ENCODE measurements at places on chromosomes 12 and 14. TPM values are rescaled to one million over a fixed set of nuclear protein-coding genes. Genes with fewer than 3 reads are reported as not detected.
A peak's percentile ranks its signal among the peaks of the same experiment; 100 is the strongest.

- peaks cover 10% of the 10 kb centered on the region for H3K4me1 ChIP-seq
- 0 out of 2 replicates have a peak overlapping the region, but pooled peaks have one; percentile 19 for H3K27ac ChIP-seq
- H3K4me3 ChIP-seq, result no peak overlapping the region
- H3K27me3 ChIP-seq, result no peaks in the 10 kb centered on the region
- H3K36me3 ChIP-seq, result peaks cover 68% of the 10 kb centered on the region
Measured at GRCh38 chr12:50132505-50133135, 20.6 kb downstream of the COX14 start.

GRCh38 chr14:102218688-102219087 lies 79.0 kb downstream of the WDR20 start:
- no peak for DNase-seq
- peaks cover 5% of the 10 kb centered on the region for H3K4me1 ChIP-seq
- no peaks in the 10 kb centered on the region for H3K36me3 ChIP-seq
- H3K27me3 ChIP-seq, result no peaks in the 10 kb centered on the region

GRCh38 chr12:13350946-13351345 lies 154.4 kb downstream of the EMP1 start:
- H3K27me3 ChIP-seq, result no peaks in the 10 kb centered on the region
- no peak overlapping the region for H3K27ac ChIP-seq
- no peak for DNase-seq
- no peaks in the 10 kb centered on the region for H3K4me1 ChIP-seq
- H3K36me3 ChIP-seq, result no peaks in the 10 kb centered on the region
- H3K4me3 ChIP-seq, result no peak overlapping the region

DNA sequence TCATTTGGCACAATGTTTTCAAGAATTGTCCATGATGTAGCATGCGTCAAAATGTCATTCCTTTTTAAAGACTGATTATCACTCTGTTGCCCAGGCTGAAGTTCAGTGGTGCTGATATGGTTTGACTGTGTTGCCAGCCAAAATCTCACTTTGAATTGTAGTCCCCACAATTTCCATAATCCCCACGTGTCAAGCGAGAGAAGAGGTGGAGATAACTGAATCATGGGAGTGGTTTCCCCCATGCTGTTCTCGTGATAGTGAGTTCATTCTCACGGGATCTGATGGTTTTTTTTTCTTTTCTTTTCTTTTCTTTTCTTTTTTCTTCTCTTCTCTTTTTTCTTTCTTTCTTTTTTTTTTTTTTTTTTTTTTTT lies 21.8 kb upstream of the LRRK2 start:
- no peaks in the 10 kb centered on the region for H3K36me3 ChIP-seq
- H3K4me3 ChIP-seq, result no peak overlapping the region
- H3K27me3 ChIP-seq, result no peaks in the 10 kb centered on the region
- no peak for DNase-seq

DNA sequence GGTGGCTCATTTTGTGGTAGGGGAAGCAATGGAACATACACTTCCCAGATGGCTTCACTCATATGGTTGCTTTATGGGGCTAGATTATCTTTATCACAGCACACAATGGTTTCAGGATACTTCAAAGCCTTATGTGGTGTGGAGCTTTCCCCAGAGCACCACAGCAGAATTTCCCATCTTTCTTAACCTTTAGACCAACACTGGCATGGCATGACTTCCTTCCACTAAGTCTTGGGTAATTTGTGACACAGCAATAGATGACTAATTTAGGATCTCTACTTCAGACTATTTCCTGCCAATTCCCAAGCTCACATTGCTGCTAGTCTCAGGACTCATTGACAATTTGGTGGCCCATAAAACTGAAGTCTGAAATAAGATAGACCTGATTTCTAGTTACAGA lies 36.9 kb upstream of the DCN start:
- H3K4me3 ChIP-seq, result no peak overlapping the region
- 0 out of 2 replicates have a peak, but pooled peaks cover 4% of the 10 kb centered on the region for H3K4me1 ChIP-seq
- DNase-seq, result no peak
- H3K36me3 ChIP-seq, result no peaks in the 10 kb centered on the region

GRCh38 chr12:69694123-69694522 lies 5.0 kb downstream of the BEST3 start:
- no peaks in the 10 kb centered on the region for H3K27me3 ChIP-seq
- H3K4me1 ChIP-seq, result peaks cover 3% of the 10 kb centered on the region
- H3K36me3 ChIP-seq, result no peaks in the 10 kb centered on the region

- no peaks in the 10 kb centered on the region for H3K27me3 ChIP-seq
- H3K4me1 ChIP-seq, result no peaks in the 10 kb centered on the region
- no peak overlapping the region for H3K27ac ChIP-seq
- DNase-seq, result peak; percentile 81
- no peak overlapping the region for H3K4me3 ChIP-seq
Measured at GRCh38 chr12:49331380-49332222, 5.4 kb downstream of the C1QL4 start.

- H3K4me3 ChIP-seq, result no peak within 1 kb of the TSS
- H3K27me3 ChIP-seq, result peaks cover 90% of the 10 kb centered on the region
- no peaks in the 10 kb centered on the region for H3K36me3 ChIP-seq
- DNase-seq, result peak; percentile 19
Measured at GRCh38 chr12:5043589-5044419, at the start of gene KCNA5. KCNA5 (plus strand) TSS chr12:5043879; CDS start chr12:5044148, 269 bp downstream.

- no peak overlapping the region for H3K4me3 ChIP-seq
- no peak overlapping the region for H3K27ac ChIP-seq
- no peaks in the 10 kb centered on the region for H3K27me3 ChIP-seq
- no peaks in the 10 kb centered on the region for H3K36me3 ChIP-seq
- no peaks in the 10 kb centered on the region for H3K4me1 ChIP-seq
Measured at GRCh38 chr12:94173660-94174265, 25.4 kb downstream of the PLXNC1 start.

- H3K27me3 ChIP-seq, result no peaks in the 10 kb centered on the region
- no peaks in the 10 kb centered on the region for H3K36me3 ChIP-seq
- no peak for DNase-seq
- H3K4me3 ChIP-seq, result no peak overlapping the region
Measured at GRCh38 chr12:83848702-83849101, 1063.9 kb downstream of the SLC6A15 start.

DNA sequence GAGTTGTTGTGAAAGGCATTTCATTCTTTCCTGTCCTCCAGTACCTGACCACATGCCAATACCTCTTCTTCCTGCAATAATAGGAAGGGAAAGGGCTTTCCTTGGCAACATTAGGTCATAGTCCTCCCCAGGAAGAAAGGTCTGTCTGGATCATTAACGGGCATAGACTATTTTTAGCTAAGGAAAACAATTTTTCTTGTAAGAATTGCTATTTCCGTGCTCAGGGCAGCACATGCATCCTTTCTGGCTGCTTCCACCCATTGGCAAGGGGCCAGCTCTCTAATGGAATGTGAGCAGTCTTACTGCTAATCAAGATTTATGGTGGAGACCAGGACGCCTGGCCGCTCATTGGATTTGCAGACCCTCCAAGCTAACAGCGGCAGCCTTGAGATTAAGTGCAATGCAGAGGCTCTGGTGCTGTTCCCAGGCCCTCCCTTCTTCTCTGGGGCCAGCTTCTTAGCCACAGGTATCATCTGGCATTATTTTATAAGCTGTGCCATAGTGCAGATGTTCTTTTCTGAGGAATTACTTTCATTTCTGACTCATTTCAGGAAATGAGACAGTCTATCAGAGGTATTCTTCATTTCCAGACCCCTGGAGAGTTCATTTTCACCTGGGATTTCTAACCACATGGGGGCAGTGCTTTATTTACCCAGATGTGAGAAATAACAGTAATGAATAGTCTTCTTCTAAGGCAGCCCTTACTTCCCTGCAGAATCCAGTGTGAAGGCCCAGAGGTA lies 52.9 kb downstream of the ANO6 start:
- H3K27me3 ChIP-seq, result no peaks in the 10 kb centered on the region
- H3K4me3 ChIP-seq, result 0 out of 2 replicates have a peak overlapping the region, but pooled peaks have one; percentile 19
- peak; percentile 58 for DNase-seq

- no peaks in the 10 kb centered on the region for H3K36me3 ChIP-seq
- no peak overlapping the region for H3K4me3 ChIP-seq
- DNase-seq, result peak; percentile 29
- peaks cover 2% of the 10 kb centered on the region for H3K4me1 ChIP-seq
- H3K27ac ChIP-seq, result no peak overlapping the region
- no peaks in the 10 kb centered on the region for H3K27me3 ChIP-seq
Measured at GRCh38 chr14:32710731-32711680, 227.7 kb upstream of the NPAS3 start.

DNA sequence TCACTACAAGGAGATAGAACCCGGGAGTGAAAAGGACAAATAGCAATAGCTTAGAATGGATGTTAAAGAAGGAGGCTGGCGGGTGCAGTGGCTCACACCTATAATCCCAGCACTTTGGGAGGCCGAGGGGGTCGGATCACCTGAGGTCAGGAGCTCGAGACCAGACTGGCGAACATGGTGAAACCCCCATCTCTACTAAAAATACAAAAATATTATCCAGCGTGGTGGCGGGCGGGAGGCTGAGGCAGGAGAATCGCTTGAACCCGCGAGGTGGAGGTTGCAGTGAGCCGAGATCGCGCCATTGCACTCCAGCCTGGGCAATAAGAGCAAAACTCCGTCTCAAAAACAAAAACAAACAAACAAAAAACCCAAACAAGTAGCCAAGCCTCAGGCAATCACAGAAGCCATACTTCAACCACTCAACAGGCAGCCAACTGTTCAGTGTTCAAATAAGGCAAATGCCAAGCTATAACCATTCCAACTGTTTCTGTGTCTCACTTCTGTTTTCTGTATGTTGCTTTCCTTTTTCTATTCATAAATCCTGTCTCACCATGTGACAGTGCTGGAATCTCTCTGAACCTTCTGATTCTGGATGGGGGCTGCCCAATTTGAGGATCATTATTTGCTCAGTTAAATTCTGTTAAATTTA lies 3.9 kb upstream of the SPTLC2 start:
- H3K27ac ChIP-seq, result no peak overlapping the region
- no peak overlapping the region for H3K4me3 ChIP-seq
- no peaks in the 10 kb centered on the region for H3K4me1 ChIP-seq
- no peaks in the 10 kb centered on the region for H3K27me3 ChIP-seq
- DNase-seq, result no peak

DNA sequence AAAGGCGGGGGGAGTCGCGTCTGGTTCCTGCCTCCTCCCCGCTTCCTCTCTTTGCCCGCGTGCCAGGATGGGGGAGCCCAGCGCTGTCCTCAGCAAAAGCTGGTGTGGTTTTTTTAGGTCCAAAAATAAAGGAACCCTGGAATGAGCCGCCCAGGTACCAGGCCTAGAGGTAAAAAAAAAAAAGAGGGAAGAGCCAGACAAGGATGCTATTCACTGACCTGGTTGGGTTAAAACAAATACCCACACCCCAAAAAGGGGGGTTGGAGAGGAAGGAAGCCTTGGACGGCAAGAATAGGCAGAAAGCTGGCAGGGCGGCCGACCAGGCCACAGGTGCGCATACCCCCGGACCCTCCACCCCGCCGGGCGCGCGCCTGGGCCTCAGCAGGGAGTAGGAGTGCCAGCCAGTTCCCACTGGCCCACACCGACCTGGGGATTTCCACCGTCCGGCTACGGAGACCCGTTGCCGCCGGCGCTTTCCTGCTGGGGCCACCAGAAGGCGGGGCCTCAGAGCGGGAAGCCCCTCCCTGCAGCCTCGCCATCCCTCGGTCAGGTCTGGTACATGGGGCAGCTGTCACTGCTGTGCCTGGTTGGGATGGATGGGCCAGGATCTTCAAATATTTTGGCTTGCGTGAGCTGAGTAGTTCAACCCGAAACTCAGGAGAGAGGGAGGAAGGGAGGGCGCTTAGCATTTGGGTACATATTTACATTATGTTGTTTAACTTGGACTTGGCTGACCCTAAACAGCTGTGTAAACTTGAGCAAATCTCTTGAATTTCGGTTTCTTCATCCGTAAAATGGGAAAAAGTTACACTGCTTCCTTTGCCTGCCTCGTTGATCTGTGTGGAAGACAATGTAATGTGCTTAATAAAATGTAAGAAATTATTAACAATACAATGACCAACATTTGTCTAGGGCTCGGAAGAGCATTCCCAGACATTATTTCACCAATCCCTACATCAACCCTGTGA lies 5.4 kb upstream of the IRF2BPL start:
- peak overlapping the region; percentile 97 for H3K27ac ChIP-seq
- peak overlapping the region; percentile 52 for H3K4me3 ChIP-seq
- no peaks in the 10 kb centered on the region for H3K36me3 ChIP-seq
- H3K27me3 ChIP-seq, result no peaks in the 10 kb centered on the region
- DNase-seq, result peak; percentile 91
- H3K4me1 ChIP-seq, result peaks cover 59% of the 10 kb centered on the region

GRCh38 chr14:103698380-103699260 lies 16.6 kb downstream of the XRCC3 start:
- no peak for DNase-seq
- H3K4me3 ChIP-seq, result no peak overlapping the region

- H3K27ac ChIP-seq, result peak overlapping the region; percentile 8
- H3K4me1 ChIP-seq, result peaks cover 12% of the 10 kb centered on the region
- no peak overlapping the region for H3K4me3 ChIP-seq
- H3K36me3 ChIP-seq, result peaks cover 82% of the 10 kb centered on the region
Measured at GRCh38 chr14:24179961-24180796, 8.3 kb downstream of the REC8 start.

- no peak overlapping the region for H3K27ac ChIP-seq
- DNase-seq, result peak; percentile 85
- H3K27me3 ChIP-seq, result no peaks in the 10 kb centered on the region
- H3K36me3 ChIP-seq, result no peaks in the 10 kb centered on the region
- H3K4me1 ChIP-seq, result peaks cover 3% of the 10 kb centered on the region
Measured at GRCh38 chr12:5988659-5989116, 43.6 kb upstream of the ANO2 start.

DNA sequence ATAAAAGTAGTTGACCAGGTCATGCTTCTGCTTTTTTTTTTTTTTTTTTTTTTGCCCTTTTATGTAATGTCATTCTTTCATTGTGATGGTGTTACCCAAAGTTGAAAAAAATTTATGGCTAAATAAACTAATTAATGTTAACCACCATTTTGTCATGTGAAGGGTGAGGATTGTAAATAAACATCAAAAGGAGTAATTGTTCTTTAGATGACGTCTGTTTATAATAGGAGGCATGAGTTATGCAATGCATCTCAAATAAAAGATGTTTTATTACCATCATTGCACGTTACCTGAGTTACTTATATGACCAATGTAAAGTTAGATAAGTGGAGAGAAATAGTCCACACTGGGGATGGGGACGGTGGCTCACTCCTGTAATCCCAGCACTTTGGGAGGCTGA lies 349.9 kb upstream of the PDE3A start:
- no peaks in the 10 kb centered on the region for H3K36me3 ChIP-seq
- no peak overlapping the region for H3K27ac ChIP-seq
- no peaks in the 10 kb centered on the region for H3K4me1 ChIP-seq
- H3K4me3 ChIP-seq, result no peak overlapping the region
- no peaks in the 10 kb centered on the region for H3K27me3 ChIP-seq

GRCh38 chr12:41564816-41565215 lies 376.7 kb downstream of the PDZRN4 start:
- DNase-seq, result no peak
- H3K36me3 ChIP-seq, result no peaks in the 10 kb centered on the region
- no peaks in the 10 kb centered on the region for H3K4me1 ChIP-seq
- H3K4me3 ChIP-seq, result no peak overlapping the region

The CCDC177 gene
- polyA plus RNA-seq, result not detected

The ZNF891 gene
- polyA plus RNA-seq, result 0.33 TPM

The EML5 gene
- 1.1 TPM for polyA plus RNA-seq

The ASCL1 gene
- polyA plus RNA-seq, result 0.28 TPM

The GUCY2C gene
- polyA plus RNA-seq, result not detected

The TAS2R43 gene
- polyA plus RNA-seq, result not detected

The PLBD1 gene
- 0.10 TPM for polyA plus RNA-seq

The BIN2 gene
- not detected for polyA plus RNA-seq

The SYT10 gene
- polyA plus RNA-seq, result not detected

The MDP1 gene
- polyA plus RNA-seq, result 36.4 TPM

The ADAM20 gene
- polyA plus RNA-seq, result 0.05 TPM

The MMP14 gene
- 139 TPM for polyA plus RNA-seq

The P3H3 gene
- 49.5 TPM for polyA plus RNA-seq

Measured in SK-N-SH (cell line).